ENCODE measurements at places on chromosomes 2 and 18.

- no peak for DNase-seq
Measured at GRCh38 chr2:107712857-107713256, 113.8 kb upstream of the RGPD4 start.

- DNase-seq, result no peak
Measured at GRCh38 chr2:241809383-241810306, 652 bp downstream of the NEU4 start.

DNA sequence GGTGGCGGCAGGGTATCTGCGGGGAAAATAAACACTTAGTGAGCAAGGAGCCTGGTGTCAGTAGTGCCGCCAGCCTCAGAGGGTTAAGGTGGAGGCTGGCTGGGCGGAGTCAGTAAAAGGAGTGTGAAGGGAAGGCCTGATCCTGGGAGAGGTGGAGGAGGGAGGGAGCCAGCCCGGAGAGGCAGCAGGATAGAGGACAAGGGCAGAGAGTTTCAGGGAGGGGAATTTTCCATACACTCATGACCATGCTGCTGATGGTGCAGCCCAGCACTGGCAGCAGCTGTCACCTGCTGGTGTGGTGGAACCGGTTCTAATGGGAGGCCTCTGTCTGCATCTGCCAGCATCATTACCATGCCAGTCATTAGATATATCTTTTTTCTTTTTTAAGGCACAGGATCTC, 2.0 kb upstream of the TEX44 start:
- DNase-seq, result no peak

DNA sequence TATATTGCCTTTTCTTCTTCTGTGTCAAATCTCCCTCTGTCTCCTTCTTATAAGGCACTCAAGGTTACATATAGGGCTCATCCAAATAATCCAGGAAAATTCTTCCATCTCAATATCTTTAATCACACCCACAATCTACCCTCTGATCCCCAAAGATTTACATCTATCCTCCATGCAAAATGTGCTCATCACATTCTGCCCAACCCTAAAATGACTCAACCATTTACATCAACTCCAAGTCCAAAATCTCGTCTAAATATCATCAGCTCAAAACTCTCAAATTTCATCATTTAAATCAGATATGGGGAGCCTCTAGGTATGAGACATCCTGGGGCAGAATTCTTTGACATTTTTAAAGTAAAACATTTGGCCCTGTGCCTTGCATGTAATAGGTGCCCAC, 1349.8 kb downstream of the SUCLG1 start:
- DNase-seq, result no peak

- no peak for DNase-seq
Measured at GRCh38 chr18:54116541-54117257, 107.8 kb downstream of the MBD2 start.

DNA sequence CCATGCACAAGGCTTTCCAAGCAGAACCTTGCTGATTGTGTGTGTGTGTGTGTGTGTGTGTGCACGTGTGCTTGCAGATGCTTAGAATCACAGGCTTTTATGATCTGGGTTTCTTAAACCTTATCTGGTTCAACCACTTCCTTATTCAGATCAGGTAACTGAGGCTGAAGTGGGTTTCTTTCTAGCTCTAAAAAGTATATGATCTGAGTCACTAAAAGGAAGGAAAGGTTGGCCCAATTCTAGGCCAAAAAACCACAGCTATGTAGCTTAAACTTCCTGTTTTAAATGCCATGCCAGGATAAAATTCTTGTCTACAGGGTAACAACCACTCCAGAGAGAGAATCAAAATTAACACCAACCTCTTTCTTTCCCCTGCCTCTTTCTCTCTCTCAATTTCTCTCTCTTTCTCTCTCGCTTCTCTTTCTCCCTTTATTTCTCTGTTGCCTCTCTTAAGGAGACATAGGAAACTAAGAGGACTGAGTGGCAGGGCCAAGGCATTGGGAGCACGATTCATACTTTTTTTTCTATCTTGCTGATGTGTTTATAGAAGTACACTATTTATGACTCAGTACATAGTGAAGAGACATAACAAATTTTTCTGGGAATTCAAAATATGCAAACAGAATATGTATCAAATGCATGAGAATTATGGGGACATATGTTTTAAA, 140.3 kb downstream of the TRIB2 start:
- peak; percentile 81 for DNase-seq

DNA sequence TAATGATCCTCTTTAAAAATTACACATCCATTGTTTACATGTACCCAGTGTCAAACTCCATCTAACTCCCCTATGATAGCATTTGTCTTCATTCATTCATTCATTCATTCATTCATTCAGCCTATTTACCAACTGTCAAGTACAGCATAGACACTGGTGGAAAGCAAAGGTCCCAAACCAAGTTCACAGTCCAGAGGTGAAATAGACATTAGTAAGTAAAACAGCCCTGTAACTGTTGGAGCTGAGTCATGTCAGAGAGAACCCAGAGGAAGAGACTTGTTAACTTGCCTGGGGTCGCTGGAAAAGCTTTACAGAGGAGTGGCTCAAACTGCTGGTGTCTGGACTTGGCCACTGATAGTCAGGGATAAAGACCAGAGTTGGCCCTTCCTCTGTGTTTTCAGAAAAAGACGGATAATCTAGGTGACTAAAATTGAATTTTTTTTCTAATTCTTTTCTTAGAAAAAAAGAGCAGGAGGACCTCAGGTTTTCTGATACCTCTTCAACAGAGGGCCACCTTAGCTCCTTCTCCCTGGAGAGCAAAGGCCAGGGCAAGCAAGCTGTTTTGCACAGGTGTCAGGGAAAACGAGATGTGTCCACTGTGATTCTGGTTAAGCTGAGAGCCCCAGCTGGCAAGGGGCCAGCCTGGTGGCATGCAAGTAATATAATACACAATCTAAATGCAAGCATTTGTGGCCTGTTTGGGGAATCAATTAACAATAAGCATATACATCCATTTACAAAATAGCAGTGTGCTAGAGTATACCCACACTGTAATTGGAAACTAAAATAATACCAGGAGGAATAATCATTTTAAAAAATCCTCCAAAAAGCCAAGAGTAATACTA, 96.7 kb upstream of the SLC14A2 start:
- no peak for DNase-seq

DNA sequence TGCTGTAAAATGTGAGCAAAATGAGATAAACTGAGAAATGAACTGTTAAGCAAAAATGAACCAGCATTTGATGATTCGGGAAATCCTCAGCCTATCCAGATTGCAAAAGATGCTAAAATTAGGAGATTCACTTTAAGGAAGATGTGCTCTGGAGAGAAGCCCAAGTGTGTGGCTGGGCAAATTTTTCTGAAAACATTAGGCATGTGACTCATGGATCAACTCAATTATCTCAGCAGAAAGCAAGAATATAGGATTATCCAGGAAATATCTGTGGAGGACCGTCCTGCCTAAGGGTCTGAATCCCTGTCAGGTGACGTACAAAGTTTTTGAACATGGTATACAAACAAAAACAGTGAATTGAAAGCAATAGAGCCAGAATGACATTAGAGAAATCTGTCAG, 1268.3 kb upstream of the TMEFF2 start:
- DNase-seq, result no peak

GRCh38 chr2:10234013-10234306, 68.7 kb upstream of the HPCAL1 start:
- no peak for DNase-seq

GRCh38 chr18:32920796-32921787, 148.3 kb upstream of the KLHL14 start:
- peak; percentile 89 for DNase-seq

GRCh38 chr2:100412881-100413321, 4.6 kb downstream of the CHST10 start:
- no peak for DNase-seq

DNA sequence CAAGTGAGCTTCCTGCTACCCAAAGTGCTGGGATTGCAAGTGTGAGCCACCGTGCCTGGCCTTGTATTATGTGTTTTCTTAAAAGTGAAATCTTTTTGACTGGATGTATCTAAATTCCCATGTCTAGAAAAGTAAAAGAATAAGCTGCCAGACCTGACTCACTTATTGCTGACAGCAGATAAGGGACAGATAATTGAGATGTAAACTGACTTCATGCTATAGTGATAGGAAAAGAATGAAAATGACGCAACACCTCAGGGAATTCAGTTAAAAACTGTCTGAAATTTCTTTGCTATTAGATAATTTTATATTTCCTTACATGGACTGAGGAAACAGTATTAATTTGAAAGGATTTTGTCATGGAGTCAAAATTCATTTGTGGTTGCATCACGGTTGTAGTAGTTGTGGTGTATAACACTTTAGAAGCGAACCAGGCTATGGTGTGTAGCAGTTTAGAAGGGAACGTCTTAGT, 19.4 kb downstream of the TTC27 start:
- DNase-seq, result no peak

DNA sequence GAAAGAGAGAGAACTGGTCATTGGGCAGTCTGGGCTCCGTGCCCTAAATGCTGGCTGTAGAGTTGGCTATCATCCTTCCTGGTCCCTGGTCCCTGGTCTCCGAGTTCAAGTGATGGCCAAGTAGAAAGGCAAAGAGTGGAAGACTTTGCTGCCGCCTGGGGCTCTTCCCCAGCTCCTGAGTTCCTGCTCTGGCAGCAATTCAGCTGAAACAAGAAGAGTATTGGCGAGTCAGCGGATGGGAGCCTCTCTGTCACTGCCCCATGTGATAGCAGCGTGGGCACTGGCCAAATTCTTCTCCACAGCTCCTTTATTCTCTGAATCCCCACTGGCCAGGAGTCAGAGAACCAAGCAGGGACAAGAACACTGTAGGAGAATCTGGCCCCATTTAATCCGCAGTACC, 351.0 kb upstream of the POU3F3 start:
- DNase-seq, result no peak

DNA sequence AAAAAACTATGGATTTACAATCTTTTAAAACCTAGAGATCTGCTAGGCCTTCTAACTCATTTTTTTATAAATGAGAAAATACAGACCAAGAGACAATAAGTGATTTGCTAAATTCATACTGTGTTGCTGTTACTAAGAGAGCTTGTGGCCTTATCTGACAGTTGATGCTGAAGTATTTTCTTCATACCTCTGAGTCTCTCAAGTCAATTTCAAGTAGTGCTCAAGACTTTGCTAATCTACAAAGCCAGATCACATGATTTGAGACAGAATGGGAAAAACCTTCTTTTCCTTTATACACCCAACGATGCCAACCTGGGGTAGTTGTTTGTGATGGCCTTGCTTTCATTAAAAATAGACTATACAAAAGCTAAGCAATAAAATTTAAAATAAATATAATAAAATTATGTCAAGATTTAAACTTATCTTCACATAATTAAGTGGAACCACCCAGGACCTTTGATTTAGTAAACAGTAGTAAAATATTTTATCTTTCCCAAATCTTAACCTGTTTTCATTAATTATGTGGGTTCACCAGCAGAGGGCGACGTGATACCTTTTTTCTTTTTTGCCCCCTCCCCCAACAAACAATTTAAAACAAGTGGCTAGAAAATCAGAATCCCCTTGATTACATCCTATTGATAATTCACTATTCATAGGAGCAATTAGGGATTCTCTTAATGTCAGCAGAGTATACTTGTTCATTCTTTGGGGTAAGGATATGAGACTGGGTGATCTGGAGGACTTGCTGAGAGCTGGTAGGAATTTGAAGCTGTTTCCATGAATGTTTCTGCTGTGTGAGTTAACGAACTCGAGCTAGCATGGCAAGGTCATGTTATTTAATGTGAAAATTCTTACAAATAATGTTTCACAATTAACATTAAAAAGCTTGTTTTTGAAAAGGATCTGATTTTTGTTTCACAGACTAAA, 49.6 kb upstream of the SLC5A7 start:
- DNase-seq, result no peak

DNA sequence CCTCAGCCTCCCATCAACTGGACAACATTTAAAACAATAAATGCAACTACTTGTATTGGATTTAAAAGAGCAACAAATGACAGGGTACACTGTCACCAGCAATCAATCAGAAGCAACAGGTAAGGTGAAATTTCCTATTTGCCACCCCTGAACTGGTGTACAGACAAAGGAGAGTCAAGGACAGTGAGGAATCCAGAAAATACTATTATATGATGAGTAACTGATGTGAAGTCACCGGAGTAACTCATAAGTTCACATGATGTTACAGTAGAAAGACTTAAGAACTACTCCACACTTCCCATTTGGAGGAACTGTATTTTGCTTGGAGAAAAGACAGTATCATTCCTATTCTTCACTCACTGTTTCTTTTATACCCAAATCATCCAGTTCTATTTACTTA, 4.1 kb upstream of the STAT1 start:
- DNase-seq, result no peak

DNA sequence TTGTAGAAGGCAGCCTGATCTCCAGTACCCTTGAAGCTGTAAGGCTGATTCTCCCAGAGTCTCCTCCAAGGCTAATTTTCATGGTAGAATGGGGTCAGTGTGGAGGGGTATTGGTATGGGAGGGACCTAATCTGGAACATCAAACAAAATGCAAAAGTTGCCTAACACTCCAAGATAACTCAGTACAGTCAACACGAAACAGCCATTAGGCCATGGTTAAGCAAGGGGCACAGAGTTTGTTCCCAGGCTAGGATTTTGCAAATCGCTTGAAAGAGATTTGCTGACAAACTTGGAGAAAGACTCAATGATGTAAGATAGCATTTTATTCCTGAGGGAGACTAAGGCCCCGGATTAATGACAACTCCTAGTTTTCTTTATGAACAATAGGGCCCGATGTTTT, 5.4 kb downstream of the PID1 start:
- no peak for DNase-seq

GRCh38 chr18:37873416-37873815, 307.8 kb upstream of the CELF4 start:
- no peak for DNase-seq

GRCh38 chr2:215880970-215881369, 132.4 kb downstream of the MREG start:
- DNase-seq, result no peak
